Nasal cavity respiratory epithelium epithelial cell of viscerocranial mucosa (primary cell): ENCODE measurements at places on chromosomes 1 and 21. TPM values are rescaled to one million over a fixed set of nuclear protein-coding genes. Genes with fewer than 3 reads are reported as not detected.

APOBEC4 gene
- not detected in 2 replicates for total RNA-seq

LRRC42 gene
- 49.2 and 50.0 TPM in 2 replicates for total RNA-seq

EDN2 gene
- total RNA-seq, result 2.1 and 4.4 TPM in 2 replicates

INKA2 gene
- total RNA-seq, result 4.2 and 6.2 TPM in 2 replicates

OVAAL gene
- total RNA-seq, result not detected in 2 replicates

FTCD gene
- 0.14 TPM in 1 of 2 replicates, not detected in the other for total RNA-seq

OR10Z1 gene
- not detected in 2 replicates for total RNA-seq

FNDC10 gene
- total RNA-seq, result 0.34 and 2.5 TPM in 2 replicates

HMCN1 gene
- 0.85 and 1.0 TPM in 2 replicates for total RNA-seq

LCE2A gene
- total RNA-seq, result not detected in 2 replicates

SGIP1 gene
- not detected in 2 replicates for total RNA-seq

AQP10 gene
- 0.14 TPM in 1 of 2 replicates, not detected in the other for total RNA-seq

LRRC38 gene
- total RNA-seq, result not detected in 2 replicates

FMO2 gene
- total RNA-seq, result under 0.01 and 0.07 TPM in 2 replicates

DUSP23 gene
- total RNA-seq, result 29.4 and 46.0 TPM in 2 replicates

AMPD1 gene
- not detected in 2 replicates for total RNA-seq

FNDC5 gene
- under 0.01 TPM in 1 of 2 replicates, not detected in the other for total RNA-seq

CELA2B gene
- total RNA-seq, result not detected in 2 replicates

COL9A2 gene
- total RNA-seq, result 0.71 and 1.0 TPM in 2 replicates

BRINP3 gene
- total RNA-seq, result not detected in 2 replicates

TMPRSS2 gene
- under 0.01 and 7.5 TPM in 2 replicates for total RNA-seq

USH2A gene
- not detected in 2 replicates for total RNA-seq
